ENCODE measurements at places on chromosomes 2 and 18. TPM values are rescaled to one million over a fixed set of nuclear protein-coding genes. Genes with fewer than 3 reads are reported as not detected.

GRCh38 chr18:14940735-14941134 is 192.8 kb downstream of the ANKRD30B start:
- H3K27me3 ChIP-seq = no peaks in the 10 kb centered on the region
- no peak overlapping the region for H3K4me3 ChIP-seq
- no peak for DNase-seq

DNA sequence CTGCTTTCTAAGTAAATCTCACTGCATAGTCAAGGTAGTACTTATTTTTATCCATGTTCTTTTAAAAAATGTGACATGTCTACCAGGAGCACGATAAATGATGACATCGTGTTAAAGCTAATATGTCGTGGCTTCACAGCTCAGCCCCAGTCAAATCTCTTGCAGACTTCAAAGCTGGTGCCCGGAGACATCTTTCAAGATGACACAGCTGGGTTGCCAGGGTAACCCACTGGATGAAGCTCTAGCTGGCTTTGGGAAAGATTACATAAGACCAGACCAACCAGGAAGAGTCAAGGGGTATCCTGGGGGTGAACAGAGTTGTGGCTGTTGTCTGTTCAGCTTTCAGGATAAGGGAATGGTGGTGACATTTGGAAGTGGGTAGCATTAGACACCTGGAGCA is 67.8 kb downstream of the VSNL1 start:
- no peak overlapping the region for H3K4me3 ChIP-seq
- no peak overlapping the region for H3K27ac ChIP-seq
- no peaks in the 10 kb centered on the region for H3K4me1 ChIP-seq
- no peak for DNase-seq
- H3K36me3 ChIP-seq = no peaks in the 10 kb centered on the region
- H3K27me3 ChIP-seq = peaks cover 45% of the 10 kb centered on the region

GRCh38 chr2:88423733-88424132 is 28.8 kb downstream of the FOXI3 start:
- H3K27me3 ChIP-seq = peaks cover 15% of the 10 kb centered on the region
- H3K4me1 ChIP-seq = no peaks in the 10 kb centered on the region
- H3K4me3 ChIP-seq = no peak overlapping the region
- no peak for DNase-seq

DNA sequence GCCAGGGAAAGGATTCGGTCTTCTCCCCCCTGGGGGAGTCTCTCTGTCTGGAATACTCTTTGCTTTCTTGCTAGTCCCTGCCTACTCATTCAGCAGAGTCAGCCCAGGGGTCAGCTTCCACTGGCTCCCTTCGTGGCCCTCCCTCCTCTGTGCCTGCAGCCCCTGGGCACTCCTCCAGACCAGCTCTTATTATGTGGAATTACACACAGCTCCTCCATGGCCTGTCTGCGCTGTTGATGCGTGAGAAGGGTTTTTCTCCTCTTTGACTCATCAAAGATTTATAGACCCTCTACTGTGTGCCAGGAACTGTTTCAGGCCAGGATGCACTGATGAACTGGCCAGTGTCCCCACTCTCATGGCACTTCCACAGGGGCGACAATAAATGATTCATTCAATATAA is 44.4 kb downstream of the ST8SIA5 start:
- no peaks in the 10 kb centered on the region for H3K36me3 ChIP-seq
- H3K4me1 ChIP-seq = no peaks in the 10 kb centered on the region
- peaks cover 6% of the 10 kb centered on the region for H3K27me3 ChIP-seq
- H3K27ac ChIP-seq = no peak overlapping the region
- no peak for DNase-seq

DNA sequence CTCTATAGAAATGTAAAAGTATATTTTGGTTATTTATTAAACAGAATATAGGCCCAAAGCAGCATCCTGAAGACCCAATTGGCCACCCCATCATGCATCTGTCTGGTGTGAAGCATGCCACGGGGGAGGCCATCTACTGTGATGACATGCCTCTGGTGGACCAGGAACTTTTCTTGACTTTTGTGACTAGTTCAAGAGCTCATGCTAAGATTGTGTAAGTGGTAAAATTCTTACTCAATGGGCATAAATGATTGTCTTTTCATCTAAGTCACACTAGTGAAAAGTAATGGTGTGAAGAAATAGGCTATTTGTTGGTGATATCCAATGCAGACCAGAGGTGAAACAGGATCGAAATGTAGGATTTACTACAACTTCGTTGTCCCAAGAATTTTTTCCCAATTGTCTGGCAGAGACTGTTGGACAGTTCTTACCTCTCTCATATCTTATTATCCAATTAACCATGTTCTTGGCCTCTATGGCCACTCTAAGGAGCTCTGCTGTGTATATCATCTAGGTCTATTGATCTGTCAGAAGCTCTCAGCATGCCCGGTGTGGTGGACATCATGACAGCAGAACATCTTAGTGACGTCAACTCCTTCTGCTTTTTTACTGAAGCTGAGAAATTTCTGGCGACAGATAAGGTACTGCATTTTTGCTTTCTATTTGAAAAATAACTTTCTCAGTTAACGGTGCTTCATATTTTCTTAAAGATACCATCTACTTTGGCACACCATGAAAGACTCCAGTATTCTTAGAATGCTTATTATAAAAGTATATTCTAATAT is 35.0 kb downstream of the AOX1 start:
- H3K27me3 ChIP-seq = no peaks in the 10 kb centered on the region
- H3K4me3 ChIP-seq = no peak overlapping the region
- no peaks in the 10 kb centered on the region for H3K36me3 ChIP-seq
- DNase-seq = no peak
- H3K27ac ChIP-seq = no peak overlapping the region
- H3K4me1 ChIP-seq = peaks cover 11% of the 10 kb centered on the region

GRCh38 chr2:221529943-221530652 is 42.0 kb downstream of the EPHA4 start:
- no peak overlapping the region for H3K4me3 ChIP-seq
- no peak for DNase-seq
- no peaks in the 10 kb centered on the region for H3K36me3 ChIP-seq
- peaks cover 26% of the 10 kb centered on the region for H3K4me1 ChIP-seq
- H3K27ac ChIP-seq = peak overlapping the region; percentile 8
- no peaks in the 10 kb centered on the region for H3K27me3 ChIP-seq

GRCh38 chr2:135663148-135663700 is 78.4 kb upstream of the UBXN4 start:
- DNase-seq = no peak
- H3K27me3 ChIP-seq = no peaks in the 10 kb centered on the region
- H3K4me1 ChIP-seq = no peaks in the 10 kb centered on the region
- no peak overlapping the region for H3K4me3 ChIP-seq

DNA sequence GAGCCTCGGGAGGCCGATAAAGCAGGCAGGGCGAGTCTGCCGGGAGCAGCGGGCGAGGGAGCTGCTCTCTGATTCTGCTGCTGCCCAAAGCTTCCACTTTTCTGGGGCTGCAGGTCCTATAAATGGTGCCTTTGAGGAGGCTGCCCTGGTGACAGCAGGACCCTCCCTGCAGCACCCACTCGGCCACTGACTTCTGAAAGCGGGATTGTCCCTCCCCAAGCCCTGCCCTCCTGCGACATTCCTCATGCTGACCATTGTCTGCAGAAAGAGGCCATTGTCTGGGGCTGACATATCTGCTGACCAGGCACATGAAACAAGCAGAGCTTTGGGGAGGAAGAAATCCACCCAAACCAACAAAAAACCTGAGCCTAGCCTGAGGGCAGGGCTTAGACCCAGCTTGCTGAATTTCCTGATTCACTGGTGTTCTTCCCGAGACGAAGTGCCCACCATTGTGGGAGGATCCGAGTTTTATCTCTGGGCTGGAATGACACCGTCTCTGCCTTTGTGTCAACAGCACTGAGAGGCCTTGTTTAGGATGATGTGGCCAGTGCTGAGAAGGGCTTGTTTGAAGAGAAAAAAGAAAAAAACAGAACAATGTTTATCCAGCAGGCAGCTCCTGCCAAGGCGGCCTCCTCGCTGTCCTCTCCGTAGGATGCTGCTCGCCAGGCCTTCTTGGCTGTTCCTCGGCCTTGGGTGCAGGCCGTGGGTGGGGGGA is 129.7 kb downstream of the MYCN start:
- no peaks in the 10 kb centered on the region for H3K36me3 ChIP-seq
- DNase-seq = no peak
- H3K4me3 ChIP-seq = no peak overlapping the region
- no peak overlapping the region for H3K27ac ChIP-seq

- H3K4me3 ChIP-seq = peak overlapping the region; percentile 92
- H3K36me3 ChIP-seq = no peaks in the 10 kb centered on the region
- H3K4me1 ChIP-seq = peaks cover 9% of the 10 kb centered on the region
Measured at GRCh38 chr2:191151331-191151730, 537 bp upstream of the STAT4 start.

GRCh38 chr2:109269706-109270504 is 140.9 kb downstream of the SH3RF3 start:
- peaks cover 20% of the 10 kb centered on the region for H3K4me1 ChIP-seq
- H3K27ac ChIP-seq = no peak overlapping the region
- no peak for DNase-seq
- no peak overlapping the region for H3K4me3 ChIP-seq
- peaks cover 8% of the 10 kb centered on the region for H3K27me3 ChIP-seq

- no peak for DNase-seq
- peaks cover 28% of the 10 kb centered on the region for H3K4me1 ChIP-seq
- H3K27me3 ChIP-seq = no peaks in the 10 kb centered on the region
- H3K4me3 ChIP-seq = no peak overlapping the region
Measured at GRCh38 chr2:48339451-48339850, 190.5 kb upstream of the STON1 start.

- DNase-seq = peak; percentile 31
- peaks cover 5% of the 10 kb centered on the region for H3K4me1 ChIP-seq
- no peak overlapping the region for H3K4me3 ChIP-seq
Measured at GRCh38 chr2:148989882-148990493, 48.5 kb upstream of the LYPD6B start.

GRCh38 chr2:98385050-98385699 is 38.9 kb downstream of the CNGA3 start:
- H3K27ac ChIP-seq = no peak overlapping the region
- H3K4me1 ChIP-seq = no peaks in the 10 kb centered on the region
- peak; percentile 54 for DNase-seq
- H3K36me3 ChIP-seq = no peaks in the 10 kb centered on the region

DNA sequence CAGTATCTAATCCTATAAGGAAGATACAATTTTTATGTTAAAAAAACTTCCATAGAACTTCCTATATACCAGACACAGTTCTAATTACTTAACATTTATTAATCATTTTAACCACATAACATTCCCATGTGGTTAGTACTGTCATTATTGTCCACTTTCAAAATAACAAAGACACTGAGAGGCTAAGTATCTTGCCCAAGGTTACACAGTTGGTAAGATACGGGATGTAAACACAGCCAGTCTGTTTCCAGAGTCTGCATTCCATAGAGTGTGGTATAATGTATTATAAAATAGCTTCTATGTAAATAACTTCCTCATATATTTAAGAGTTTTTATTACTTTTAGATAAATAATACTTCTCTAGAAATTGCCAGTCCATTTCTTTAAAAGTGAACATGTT is 383.3 kb upstream of the ETAA1 start:
- no peaks in the 10 kb centered on the region for H3K27me3 ChIP-seq
- DNase-seq = no peak
- no peaks in the 10 kb centered on the region for H3K4me1 ChIP-seq
- no peaks in the 10 kb centered on the region for H3K36me3 ChIP-seq
- no peak overlapping the region for H3K4me3 ChIP-seq

DNA sequence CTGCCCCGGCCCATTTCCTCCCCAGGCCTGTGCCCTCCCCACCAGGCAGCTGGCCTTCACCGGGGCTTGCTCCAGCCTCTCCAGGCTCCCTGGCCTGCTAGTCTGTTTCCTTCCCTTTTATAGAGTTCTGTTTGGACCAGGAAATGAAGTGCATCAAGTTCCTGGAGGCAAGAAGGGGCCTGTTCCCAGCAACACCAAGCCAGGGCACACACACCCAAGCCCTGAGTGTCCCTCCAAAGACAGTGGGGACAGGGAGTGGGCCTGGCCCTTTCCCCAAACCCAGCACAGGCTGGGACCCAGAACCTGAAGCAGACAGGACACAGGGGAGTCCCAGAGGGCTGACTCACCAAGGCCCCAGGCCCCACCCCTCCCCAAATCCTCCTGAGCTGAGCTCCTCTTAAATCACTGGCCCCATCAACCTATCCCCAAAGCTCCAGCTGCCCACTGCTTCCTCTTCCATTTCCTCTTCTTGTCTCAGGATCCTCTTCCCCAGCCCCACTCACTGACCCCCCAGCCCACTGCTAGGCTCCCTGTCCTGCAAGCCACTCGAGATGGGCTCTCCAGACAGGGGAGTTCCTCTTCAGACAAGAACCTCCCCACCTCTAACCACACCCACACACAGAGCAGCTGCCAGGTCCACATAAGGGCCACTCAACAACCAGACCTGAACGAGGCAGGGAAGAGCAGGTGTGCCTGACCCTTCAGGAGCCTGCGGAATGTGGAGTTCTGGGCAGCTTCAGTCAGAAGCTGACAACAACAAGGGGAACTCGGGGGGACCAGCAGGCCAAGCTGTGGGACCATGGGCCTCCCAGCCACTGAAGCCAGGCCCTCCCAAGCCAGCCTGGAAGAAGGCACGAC is 74.2 kb downstream of the TNS1 start:
- peaks cover 2% of the 10 kb centered on the region for H3K4me1 ChIP-seq
- no peaks in the 10 kb centered on the region for H3K36me3 ChIP-seq
- DNase-seq = no peak
- H3K27me3 ChIP-seq = no peaks in the 10 kb centered on the region
- H3K4me3 ChIP-seq = no peak overlapping the region

DNA sequence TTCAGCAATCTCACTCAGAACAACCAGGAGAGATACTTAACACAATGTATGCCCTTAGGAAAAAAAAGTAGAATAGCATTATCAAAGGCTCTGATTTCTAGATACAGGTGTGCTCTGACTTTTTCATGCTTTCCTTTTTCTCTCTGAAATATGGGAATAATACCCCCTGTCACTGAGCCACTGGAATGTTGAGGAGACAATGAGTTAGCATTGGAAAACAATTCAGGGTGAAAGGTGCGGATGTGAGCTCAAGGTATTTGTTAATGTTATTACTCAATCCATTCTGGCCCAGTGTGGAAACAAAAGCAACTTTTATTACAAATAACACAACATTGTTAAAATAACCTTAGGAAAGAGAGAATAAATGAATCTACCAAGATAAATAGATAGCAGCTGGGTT is 228.0 kb downstream of the IKZF2 start:
- DNase-seq = no peak
- no peaks in the 10 kb centered on the region for H3K27me3 ChIP-seq
- no peaks in the 10 kb centered on the region for H3K36me3 ChIP-seq
- no peaks in the 10 kb centered on the region for H3K4me1 ChIP-seq

Gene LYPD6
- polyA plus RNA-seq = not detected

Gene TSPYL6
- polyA plus RNA-seq = 0.17 TPM

Gene PRKCE
- 33.3 TPM for polyA plus RNA-seq

Gene SERPINB10
- not detected for polyA plus RNA-seq

Gene FRZB
- polyA plus RNA-seq = not detected

Gene UGT1A6
- not detected for polyA plus RNA-seq

Gene IL36RN
- not detected for polyA plus RNA-seq

Gene GALR1
- not detected for polyA plus RNA-seq

Measured in naive B cell (primary cell).